ENCODE measurements at places on chromosomes 6 and 20.
A peak's percentile ranks its signal among the peaks of the same experiment; 100 is the strongest.

DNA sequence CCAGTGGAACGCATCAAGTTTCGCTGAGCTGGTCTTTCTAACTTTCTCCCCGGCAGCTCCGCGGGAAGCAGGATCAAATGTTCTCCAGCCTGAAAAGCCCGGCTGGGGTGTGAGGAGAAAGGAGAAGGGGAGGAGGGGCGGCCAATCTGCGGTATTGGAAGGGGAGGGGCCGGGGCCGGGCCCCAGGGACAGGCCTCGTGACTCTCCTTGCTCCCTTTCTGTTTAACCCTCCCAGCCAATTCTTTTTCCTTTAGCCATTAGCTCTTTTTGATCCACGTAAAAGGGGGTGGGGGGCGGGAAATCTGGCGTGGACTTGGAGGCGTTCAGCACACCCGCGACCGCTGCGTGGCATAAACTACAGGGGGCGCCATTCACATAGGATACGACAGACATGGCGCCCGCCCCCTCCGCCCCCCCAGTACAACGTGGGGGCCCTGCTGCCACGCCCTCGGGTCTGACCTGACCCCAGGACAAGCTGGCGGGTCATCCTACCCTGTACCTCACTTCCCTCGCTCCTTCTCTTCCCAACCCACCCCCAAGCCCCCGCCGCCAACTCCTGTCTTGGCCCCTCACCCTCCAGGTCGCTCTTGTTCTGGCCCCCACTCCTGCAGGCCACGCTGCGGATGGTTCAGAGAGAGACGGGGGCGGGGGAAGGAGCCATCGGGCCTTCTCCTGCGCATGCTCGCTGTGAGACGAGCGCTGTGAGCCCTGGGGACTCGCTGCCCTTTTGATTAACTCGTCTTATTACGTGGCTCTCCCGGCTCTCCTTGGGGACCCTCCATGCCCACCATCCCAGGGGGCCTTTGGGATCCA lies 7.8 kb upstream of the MDGA1 start:
- no peak for DNase-seq

GRCh38 chr6:140011537-140011936 lies 637.1 kb upstream of the CITED2 start:
- DNase-seq = no peak

- no peak for DNase-seq
Measured at GRCh38 chr20:36218380-36219064, 17.8 kb upstream of the AAR2 start.

- DNase-seq = no peak
Measured at GRCh38 chr6:163170294-163170883, 244.1 kb upstream of the QKI start.

DNA sequence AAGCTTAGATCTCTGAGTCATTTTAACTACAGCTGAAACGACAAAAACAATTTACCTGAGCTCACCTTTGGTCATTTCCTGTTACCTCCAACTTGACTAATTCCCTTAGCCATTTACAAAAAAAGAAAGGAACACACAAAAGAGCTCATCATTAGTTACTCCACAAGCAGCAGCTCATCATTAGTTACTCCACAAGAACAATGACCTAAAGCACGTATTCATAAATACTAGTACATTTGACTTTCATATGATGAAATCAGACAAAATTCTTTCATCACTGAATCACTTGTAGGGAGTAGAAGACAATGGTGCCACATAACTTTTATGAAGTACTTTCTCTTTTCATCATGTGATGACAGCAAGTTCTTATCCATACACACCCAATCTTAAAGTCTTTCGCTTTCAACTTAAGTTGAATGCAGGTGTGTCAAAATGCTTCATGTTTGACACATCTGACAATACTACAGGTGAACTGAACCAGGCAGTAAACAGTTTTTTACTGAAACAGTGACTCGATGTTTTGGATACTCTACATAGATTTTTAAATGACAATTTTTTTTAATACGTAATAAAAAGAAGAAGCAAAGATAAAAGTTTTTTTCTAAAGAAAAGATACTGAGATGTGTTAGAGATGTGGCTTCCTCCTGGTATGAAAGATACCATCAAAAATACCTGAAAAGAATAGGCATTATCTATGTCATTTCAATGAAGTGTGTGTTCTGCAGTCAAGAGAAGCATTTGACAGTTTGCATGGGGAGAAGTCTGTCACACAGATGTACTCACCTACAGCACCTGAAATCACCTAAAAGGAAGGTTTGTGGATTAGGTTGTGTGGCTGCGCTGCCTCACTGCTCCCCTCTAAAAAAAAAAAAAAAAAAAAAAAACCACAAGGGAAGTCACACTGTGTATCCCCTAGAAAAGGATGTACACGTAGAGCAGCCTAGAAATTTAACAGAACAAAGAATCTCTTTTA lies 109.1 kb downstream of the PRDM1 start:
- no peak for DNase-seq

DNA sequence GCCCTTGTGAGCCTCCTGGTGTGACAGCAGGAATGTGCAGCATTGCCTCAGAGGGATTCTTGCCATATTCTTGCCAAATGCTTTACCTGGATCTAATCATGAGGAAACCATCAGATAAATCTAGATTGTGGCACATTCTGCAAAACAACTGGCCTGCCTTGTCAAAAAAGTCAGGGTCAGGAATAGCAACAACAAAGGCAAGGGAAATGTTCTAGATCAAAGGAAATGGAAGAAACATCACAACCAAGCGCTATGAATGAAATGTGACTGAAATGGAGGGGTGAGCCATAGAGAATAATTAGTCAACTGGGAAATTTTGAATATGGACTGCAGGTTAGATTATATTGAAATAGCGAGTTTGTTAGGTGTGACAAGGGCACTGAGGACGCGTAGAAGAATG lies 262.6 kb upstream of the CDYL start:
- no peak for DNase-seq

DNA sequence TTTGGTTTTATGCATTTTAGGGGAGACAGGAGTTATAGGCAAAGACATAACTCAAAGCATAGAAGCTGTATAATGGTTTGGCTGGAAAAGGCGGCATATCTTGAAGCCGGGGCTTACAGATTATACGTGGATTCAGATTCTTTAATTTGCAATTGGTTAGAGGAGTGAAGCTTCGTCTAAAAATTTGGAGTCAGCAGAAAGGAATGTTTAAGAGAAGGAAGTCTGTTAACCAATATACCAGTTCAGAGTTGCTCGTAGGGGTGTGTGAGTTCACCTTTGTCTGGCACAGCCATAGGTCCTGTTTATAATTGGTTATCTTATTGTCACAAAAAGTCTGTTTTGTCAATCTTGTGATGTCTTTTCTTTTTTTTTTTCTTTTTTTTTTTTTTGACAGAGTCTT lies 8.9 kb downstream of the ARHGAP40 start:
- no peak for DNase-seq

GRCh38 chr6:100261486-100261885 lies 203.2 kb downstream of the SIM1 start:
- DNase-seq = no peak

GRCh38 chr6:42436825-42437224 lies 14.9 kb downstream of the TRERF1 start:
- DNase-seq = no peak

DNA sequence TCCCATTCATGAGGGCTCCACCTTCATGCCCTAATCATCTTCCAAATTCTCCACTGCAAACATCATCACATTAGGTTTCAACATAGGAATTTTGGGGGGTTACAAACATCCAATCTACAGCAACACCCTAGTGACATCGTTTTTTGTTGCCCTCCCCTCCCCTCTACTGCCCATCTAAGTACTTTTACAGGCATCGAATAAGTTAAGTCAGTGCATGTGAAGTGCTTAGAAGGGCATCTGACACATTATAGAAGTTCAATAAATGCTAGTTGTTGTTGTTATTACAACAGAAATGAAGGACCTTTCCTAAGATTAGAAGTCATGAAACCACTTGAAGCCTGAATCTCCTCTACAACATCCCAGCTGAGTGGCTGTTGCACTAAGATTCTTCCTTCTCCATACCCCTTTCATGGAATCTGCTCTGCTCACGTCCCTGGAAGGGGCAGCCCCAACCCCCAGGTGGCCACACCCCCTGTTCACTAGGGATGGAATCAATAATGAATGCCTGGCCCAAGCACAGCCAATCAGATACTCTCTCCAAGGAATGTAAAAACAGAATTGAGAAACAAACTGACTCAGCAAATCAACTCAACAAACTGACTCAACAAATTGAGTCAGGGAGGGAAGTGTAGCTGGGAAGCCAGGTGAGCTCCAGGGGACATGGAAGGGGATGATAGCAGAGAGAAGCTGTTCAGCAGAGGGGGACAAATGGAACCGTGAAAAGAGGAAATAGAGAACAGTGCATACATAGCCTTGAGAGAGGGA lies 3.9 kb upstream of the LRP11 start:
- no peak for DNase-seq

DNA sequence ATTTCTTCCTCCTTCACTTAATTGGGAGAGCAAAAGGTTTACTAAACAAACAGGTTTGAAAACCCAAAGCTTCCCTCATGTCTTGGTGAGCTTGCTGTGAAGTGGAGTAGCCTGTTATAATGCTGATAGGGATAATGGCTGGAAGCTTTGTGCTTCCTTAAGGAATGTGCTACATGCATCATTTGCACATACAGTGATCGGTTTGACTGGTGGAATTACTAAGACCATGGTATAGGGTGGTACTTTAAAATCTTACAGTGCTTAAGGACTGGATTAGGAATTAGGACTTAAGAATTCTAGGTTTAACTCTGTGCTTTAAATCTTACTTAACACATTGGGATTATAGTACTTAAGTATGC lies 75.7 kb downstream of the ARID1B start:
- DNase-seq = no peak

- DNase-seq = no peak
Measured at GRCh38 chr6:4644996-4645395, 131.2 kb upstream of the CDYL start.

- no peak for DNase-seq
Measured at GRCh38 chr6:39213195-39213920, 15.9 kb downstream of the KCNK5 start.

DNA sequence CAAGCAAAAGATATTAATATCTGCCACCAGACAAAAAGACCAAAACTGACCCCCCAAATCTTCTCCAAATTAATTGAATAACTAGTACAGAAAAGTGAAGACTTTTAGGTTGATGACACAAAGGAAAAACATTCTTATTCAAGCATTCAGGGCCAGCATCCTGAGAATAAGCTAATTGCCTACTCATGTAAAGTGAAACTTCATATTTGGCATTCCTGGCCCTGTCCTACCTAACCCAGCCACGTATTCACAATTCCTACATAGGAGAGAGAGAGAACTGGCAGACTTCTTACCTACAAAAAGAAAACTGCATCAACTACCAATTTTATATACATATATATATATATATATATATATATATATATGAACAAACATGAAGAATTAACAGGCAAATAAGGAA lies 4.9 kb upstream of the ASCC3 start:
- DNase-seq = no peak

DNA sequence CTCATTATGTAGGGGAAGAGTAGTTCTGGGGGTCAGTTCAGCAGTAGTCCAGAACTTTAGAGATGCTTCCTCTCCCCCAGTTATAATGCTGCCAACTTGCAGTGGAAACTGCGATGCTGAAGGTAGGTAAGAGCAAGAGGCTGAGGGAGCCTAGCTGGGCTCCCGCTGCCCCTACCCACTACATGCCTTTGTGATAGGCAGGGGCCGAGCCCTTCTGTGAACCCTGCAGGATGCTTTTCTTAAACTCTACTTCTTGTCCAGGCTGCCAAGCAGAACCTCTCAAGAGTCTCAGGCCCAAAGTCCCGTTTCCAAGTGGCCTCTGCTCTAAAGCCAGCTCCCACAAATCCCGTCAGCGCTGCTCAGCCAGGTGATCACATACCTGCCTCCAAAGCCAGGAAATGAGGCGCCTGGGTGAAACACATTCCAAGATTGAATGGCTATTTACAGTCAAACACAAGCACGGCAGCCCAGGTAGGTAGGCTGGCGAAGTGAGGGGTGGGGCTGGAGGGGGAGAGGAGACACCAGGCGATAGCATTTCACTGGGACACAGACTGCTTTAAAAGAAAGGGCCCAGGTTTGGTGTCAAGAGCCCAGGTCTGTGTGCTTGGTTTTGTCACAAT lies 150.7 kb downstream of the CD24 start:
- DNase-seq = no peak

- no peak for DNase-seq
Measured at GRCh38 chr6:136920216-136920615, 1.9 kb upstream of the SLC35D3 start.

GRCh38 chr20:59650418-59650817 lies 46.1 kb downstream of the PHACTR3 start:
- DNase-seq = no peak

GRCh38 chr6:31651602-31652191 lies 764 bp downstream of the BAG6 start:
- DNase-seq = peak; percentile 72

DNA sequence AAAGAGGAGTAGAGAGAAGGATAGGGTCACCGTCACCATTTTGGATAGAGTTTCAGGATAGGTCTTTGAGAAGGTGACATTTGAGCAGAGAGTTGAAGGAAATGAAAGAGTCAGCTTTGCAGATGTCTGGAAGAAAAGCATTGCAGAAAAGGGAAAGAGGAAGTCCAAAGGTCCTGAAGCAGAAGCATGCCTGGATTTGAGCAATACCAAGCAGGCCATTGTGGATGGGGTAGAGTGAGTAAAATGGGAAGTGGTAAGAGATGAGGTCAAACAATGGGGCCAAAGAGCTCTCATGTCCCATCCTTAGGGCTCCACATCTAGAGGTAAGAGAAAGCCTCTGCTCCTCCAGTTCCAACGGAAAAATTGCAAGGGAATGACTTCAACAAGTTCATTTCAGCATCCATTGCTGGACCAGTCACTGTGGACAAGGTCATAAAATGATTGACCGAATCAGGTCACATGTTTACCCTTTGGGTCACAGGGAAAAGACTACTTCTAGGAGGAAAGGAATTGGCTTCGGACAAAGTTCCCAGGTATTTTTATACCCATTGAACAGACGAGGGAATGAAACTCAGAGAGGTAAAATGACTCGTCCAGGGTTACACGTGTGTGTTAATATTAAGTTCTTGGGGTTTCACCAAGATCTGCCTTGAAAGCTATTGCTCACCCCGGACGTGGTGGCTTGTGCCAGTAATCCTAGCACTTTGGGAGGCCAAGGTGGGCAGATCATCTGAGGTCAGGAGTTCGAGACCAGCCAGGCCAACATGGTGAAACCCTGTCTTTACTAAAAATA lies 6.6 kb upstream of the SAMHD1 start:
- no peak for DNase-seq

DNA sequence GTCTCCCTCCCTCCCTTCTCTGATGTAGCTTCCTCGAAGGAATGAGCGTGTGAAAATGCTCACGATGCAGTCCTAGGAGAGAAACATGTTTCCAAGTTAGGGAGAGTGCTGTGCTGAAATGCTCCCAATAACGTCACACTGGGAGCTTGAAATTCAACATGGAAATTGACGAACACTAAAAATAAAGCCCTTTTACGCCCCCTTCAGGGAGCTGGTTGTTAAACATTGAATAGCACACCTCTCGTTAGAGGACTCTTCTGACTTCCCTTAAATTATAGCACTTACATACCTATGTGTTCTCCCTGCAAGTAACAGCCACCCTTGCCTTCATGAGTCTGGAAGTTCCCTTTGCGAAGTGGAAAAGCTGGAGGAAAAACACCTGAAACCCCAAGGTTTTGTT lies 88.6 kb downstream of the BFSP1 start:
- no peak for DNase-seq

- no peak for DNase-seq
Measured at GRCh38 chr6:130923350-130923749, 96.1 kb downstream of the SMLR1 start.

- DNase-seq = no peak
Measured at GRCh38 chr6:149213829-149214228, 103.7 kb upstream of the TAB2 start.

GRCh38 chr6:98825600-98826230 lies 8.7 kb upstream of the POU3F2 start:
- no peak for DNase-seq

GRCh38 chr6:33589731-33590530 lies 9.9 kb upstream of the BAK1 start:
- peak; percentile 75 for DNase-seq
